ENCODE measurements at places on chromosomes 6 and 20. TPM values are rescaled to one million over a fixed set of nuclear protein-coding genes. Genes with fewer than 3 reads are reported as not detected.

GRCh38 chr20:11076434-11077105 is 402.8 kb upstream of the JAG1 start:
- no peak for DNase-seq

GRCh38 chr6:127403636-127404035 is 55.6 kb downstream of the KIAA0408 start:
- no peak for DNase-seq

- no peak for DNase-seq
Observed at GRCh38 chr6:117681162-117681741, 6.0 kb downstream of the NUS1 start.

DNA sequence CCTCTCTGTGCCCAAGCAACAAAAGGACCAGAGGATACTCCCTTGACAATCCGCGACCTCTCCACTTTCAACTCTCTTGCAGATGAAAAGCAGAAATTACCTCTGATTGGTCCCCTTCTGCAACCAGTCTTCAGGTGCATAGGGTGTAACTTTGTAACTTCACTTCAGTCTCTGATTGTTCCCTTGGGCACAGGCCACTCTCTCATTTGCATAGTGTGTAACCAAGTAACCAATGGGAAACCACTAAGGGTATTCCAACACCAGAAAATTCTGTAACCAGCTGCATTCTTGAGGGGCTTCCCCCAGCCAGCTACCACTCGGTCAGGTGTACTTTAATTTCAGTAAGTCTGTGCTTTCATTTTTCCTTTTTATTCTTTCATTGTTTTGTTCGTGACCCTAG is 4.4 kb upstream of the RAET1L start:
- DNase-seq, result no peak

GRCh38 chr6:389622-390021 is 1.9 kb upstream of the IRF4 start:
- no peak for DNase-seq

The JPH2 gene
- 3.4 TPM for polyA plus RNA-seq

DNA sequence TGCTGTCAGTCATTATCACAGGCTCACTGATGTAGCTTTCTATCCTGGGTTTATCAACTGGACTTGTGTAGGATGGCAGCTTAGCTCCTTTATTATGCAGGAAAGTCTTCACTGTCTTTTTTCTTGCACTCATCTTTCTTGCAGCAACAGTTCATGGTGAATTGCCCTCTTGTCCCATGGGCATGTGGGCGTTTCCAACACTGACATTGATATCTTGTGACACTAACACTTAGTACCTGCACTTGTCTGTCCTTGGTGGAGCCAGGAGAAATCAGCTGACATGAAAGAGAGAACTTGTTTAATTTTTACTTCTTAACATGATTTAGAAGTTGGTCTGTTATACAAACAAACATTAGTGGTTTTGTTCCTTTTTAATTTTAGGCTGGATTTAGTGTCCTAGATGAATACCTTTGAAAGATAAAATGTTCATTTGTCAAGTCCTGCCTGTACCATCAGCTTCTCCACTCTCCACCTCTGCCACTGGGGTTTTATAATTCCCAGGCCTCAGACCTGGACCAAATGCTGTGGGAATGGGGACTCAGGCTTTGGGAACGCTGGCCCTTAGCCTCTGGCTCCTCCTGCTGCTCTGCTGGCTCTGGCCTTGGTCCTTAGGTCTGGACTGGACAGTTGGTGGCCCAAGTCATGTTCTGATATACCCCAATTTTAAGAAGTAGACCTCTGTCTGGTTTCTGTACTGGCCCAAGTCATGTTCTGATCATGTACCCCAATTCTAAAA is 161.0 kb upstream of the LAMP5 start:
- no peak for DNase-seq

DNA sequence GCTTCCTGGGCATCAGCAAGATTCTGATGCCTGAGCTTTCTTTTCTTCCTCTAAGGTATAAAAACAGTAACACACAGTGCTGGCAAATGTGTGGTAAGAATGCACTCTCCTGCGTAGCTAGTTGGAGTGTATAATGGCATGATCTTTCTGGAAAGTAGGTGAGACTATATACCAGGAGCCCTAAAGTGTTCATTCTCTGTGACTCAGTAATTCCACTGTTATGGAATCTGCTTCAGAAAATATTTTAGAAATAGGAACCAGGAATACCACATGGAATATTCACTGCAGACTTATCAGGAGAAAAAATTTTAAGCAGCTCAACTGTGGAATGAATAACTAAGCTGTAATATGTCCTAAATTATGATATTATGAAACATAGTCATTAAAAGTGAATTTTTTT is 16.9 kb upstream of the CSE1L start:
- no peak for DNase-seq

The MROH8 gene
- 1.3 TPM for polyA plus RNA-seq

GRCh38 chr6:41781366-41781730 is 766 bp downstream of the PRICKLE4 start:
- no peak for DNase-seq

DNA sequence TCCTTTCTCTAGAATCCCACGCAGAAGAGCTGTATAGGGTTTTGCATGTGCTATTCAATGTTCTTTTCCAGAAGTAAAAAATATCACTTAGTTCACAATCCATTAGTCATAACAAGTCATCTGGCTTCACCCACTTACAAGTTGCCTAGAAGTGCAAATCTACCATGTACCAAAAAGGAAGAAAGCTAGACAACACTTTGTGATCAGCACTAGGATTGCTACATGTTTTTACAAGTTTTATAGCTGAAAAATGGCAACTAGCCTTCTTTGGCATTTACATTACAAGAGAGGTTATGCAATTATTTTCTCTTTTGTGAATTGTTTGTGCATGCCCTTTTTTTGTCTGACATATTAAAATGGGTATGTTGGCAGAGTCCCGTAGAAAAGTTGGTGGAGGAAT is 85.6 kb upstream of the PTPRK start:
- no peak for DNase-seq

DNA sequence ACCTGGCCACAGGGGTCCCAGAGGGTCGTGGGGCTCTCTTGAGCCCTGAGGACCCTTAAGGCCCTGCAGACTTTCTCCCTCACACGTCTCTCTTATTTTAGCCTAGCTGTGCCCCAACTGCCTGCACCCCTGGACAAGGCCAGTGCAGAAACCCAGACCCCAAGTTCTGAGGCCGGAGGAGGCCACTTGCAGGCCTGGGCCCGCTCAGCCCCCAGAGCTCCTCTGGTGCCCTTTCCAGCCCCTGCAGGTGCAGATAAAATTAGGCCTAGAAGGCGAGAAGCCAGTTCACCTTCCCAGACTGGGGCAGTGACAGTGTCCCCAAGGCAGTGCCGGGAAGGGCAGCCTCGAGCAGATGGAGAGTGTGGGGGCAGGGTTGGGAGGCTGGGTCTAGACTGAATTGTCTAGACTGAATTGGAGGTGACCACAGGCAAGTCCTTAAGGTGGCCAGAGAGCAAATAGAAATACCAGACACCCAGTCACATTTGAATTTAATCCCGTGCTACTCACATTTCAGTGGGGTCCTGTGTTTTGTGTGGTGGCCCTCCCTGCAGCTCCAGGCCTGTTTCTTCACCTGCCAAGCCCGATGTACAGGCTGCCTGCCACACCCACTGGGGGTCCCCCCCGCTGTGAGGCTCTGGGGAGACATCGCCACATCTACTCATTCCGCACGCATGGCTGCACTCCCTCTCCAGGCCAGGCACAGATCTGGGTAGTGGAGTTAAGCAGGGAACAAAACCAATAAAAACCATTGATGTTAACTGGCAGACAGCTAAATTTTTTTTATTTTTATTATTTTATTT is 8.6 kb upstream of the IP6K3 start:
- no peak for DNase-seq

GRCh38 chr6:163916315-163917081 is 502.0 kb downstream of the QKI start:
- DNase-seq, result no peak

DNA sequence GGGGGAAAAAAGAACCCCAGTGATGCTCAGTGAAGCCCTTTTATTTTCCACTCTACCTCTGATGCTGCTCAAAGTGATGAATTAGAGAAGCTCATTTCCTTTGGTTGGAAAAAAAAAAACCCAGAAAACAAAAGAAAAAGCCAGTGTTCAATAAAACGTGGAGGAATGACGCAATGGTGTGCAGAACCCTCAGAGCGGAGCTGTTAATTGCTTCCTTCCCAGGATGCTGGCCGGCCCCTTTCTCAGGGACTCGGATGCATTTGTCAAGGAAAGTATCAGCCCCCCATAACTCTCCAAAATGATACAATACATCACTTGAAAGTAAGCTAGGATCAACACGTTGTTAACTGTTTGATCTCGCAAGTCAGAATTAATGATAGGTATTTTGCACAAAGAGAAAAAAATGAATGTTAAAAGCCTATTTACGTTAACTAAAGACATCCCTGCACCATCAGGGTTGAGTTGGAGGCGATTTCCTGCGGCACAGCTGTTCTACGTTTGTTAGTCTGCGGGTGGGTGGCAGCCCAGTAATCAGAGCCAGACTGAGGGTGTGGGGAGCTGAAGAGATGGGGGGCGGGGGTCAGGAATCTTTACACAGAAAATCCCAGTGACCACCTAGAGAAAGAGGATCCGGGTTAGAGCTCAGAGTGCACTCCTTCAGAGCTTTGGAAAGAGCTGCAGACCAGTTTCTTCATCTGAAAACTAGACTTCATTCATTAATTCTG is 132.4 kb downstream of the BMP7 start:
- DNase-seq, result no peak
